ENCODE measurements at places on chromosomes 2 and 18.

DNA sequence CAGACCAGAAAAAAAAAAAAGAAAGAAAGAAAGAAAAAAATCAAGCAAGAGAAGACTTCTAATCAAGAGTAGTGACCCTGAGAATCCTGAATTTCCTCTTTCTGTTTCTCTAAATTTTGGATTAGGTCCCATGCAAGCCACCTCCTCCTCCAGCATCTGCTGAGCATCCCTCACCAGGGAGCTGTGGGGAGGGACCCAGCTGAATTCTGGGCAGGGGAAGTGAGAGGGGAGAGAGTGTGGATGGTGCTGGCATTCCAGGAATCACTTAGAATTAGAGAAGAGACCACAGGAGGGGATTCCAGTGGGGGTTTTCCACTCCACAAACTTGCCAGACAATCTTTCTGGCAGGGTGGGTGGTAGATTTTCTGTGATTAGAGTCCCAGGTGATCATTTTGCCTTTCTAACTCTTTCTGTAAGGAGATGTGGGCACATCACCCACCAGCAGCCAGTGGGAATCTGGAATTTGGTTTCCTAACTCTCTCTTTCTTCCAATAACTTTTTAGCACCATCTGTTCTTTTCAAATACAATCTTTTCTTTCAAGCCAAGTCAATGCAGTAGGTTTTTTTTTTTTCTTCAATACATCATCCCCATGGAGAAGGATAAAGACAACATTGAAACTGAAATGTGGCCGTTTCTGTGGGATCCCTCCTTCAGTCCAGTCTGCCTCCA, 279.2 kb downstream of the CLIP4 start:
- no peak for DNase-seq

DNA sequence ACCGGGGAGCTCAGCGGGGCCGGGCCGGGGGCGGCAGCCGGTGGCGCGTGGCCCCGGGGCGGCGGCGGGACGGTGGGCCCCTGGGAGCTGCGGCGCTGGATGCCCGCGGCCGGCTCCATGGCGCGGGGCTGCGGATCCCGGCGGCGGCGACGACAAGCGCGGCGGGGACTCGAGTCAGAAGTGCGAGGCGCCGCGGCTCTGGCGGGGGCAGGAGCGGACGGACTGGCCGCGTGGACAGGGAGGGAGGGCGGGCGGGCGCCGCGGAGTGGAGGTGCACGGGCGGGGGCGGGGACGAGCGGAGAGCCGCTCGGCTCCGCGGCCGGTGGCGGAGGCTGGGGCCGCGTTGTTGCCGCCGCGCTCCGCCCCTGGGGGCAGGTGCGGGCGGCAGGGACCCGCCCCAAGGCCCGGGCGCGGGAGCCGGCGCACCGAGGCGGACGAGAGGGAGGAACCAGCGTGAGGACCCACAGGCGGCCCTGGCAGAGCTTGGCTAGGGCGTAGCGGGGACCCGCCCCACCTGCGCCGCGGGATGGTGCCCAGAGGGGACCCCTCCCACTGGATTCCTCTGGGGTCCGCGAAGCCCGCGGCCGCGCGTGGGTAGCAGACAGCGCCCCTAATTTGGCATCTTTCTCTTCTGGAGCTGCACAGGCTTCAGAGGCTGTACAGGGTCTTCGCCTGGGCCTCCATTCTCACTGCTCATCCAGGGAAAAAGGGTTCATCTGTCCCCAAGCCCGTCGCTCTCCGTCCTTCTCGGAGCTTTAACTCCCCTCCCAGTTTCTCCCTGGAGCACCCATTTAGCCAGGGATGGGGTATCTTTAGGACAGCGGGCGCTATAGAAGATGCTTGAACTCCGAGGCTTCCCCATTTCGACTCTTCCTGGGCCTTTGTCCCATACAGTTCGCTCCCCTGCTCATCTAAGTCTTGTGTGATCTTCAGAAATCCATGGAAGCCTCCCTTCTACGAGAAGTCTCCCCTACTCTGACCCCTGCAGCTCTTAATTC, at the start of gene TMEM163:
TMEM163 (minus strand) TSS at position 184 of the 998 bp plus-strand sequence.
- no peak for DNase-seq

GRCh38 chr18:7164323-7165004, 46.9 kb upstream of the LAMA1 start:
- DNase-seq: no peak

GRCh38 chr18:12242658-12243260, 11.4 kb upstream of the CIDEA start:
- DNase-seq: no peak

GRCh38 chr18:48992791-48993555, 42.2 kb upstream of the SMAD7 start:
- DNase-seq: no peak

DNA sequence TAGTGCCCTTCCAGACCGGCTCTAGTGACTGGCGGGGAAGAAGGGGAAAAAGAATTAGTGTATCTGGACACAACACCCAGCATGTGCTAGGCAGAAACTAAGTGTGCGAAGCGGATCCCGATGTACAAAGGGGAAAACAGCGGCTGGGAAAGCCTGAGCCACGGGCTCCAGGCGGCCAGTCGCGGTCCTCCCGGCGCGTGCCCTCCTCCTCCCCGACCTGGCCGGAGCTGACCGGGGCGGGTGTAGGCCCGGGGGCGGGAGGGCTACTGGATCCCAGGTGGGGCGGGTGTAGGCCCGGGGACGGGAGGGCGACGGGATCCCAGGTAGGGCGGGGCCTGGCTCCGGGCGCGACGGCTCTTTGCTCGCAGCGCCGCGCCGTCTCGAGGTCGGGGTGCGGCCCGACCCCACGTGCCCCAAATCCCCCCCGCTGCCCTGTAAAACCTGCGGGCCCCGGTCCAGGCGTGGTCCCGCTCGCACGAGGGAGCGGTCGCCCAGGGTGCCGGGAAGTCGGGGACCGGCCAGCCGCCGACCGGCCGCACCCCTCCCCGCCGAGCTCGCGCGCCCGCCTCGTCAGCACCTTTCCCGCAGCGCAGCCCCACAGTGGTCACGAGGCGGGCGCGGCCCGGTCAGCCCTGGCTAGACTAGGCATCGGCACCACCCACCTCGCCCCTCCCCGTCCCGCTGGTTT, 48.8 kb downstream of the C2orf42 start:
- no peak for DNase-seq

- no peak for DNase-seq
These were observed 12.8 kb downstream of the MTA3 start for GRCh38 chr2:42581257-42581656.

- DNase-seq: no peak
These were observed 8.8 kb upstream of the ITGB6 start for GRCh38 chr2:160208655-160209515.

DNA sequence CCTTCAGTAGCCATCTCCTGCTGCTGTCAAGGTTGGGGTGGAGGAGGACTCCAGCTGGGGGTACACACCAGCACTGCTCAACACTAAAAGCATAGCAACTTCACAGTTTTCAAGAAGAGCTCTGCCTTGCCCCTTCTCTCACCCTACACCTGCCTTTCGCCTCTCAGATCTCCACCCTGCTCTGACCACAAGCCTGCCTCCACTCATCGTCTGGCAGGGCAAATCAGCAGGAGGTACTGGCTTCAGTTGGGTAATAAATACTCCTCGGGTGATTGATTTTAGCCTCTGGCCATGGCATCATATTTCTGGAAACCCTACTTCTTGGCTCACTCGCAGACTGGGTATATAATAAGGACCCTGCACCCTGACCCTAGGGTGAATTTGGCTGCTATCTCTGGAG, 3.1 kb upstream of the PRKAG3 start:
- DNase-seq: no peak

GRCh38 chr2:232869138-232870017, 686 bp upstream of the SNORC start:
- no peak for DNase-seq

DNA sequence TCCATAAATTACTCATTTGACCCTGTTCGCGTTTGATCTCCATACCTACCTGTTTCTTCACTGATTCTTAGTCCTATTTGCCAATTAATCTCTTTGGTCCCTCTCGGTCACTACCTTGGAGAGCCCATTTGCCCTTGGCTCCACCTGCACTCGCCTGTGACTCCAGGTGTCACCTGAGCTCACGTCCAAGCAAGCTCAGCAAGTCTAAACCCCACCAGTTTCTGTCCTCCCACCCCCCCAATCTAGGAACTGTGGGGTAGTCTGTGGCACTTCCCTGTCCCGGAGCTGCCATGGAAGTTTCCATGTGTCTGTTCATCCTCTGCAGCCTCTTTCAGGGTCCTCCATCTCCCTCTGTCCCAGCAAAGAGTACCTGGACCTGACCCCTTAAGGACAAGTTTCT, 68.1 kb upstream of the BCL2L11 start:
- no peak for DNase-seq

DNA sequence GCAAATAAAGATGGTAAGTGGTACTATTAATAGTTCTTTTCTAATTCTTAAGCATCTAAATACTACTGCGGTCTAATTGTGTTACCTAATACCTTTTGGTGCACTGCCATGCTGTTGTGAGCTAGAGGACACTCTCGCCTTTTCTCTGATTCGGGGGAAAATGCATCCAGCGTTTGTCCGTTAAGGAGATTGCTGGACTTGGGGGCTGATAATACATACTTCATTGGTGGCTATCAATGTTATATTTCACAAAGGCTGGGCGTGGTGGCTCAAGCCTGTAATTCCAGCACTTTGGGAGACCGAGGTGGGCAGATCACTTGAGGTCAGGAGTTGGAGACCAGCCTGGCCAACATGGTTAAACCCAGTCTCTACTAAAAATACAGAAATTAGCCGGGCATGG, 141.7 kb upstream of the TWIST2 start:
- no peak for DNase-seq

- no peak for DNase-seq
These were observed 269.2 kb upstream of the ZNF521 start for GRCh38 chr18:25621144-25621543.

- DNase-seq: no peak
These were observed 866.6 kb downstream of the ERBB4 start for GRCh38 chr2:211671977-211672376.

- no peak for DNase-seq
These were observed 405.5 kb downstream of the PARD3B start for GRCh38 chr2:204950695-204951346.

GRCh38 chr2:227482638-227483340, 10.8 kb downstream of the AGFG1 start:
- DNase-seq: no peak

- DNase-seq: no peak
These were observed 60.8 kb downstream of the EMILIN2 start for GRCh38 chr18:2907550-2908135.

- DNase-seq: no peak
These were observed 16.2 kb downstream of the IWS1 start for GRCh38 chr2:127510073-127510472.

GRCh38 chr2:99365661-99366060, 28.5 kb downstream of the EIF5B start:
- DNase-seq: no peak

DNA sequence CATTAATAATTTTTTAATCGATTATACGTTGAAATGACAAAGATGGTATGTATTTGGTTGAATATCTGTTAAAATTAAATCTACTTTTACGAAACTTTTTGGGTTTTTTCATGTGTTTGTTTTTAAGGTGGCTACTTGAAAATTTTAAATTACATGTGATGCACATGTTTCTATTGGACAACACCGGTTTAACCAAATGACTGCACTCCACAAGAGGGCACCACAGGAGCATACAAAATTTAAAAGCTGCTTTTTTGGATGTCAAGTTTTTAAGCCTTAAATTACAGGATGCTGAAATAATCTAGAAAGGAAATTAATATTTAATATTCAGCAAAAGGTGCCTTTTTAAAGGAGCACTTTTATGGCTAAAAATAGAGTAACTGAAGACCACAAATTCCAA, 98.7 kb downstream of the ACVR1 start:
- no peak for DNase-seq

- no peak for DNase-seq
These were observed 33.3 kb upstream of the SESTD1 start for GRCh38 chr2:179297927-179298326.

DNA sequence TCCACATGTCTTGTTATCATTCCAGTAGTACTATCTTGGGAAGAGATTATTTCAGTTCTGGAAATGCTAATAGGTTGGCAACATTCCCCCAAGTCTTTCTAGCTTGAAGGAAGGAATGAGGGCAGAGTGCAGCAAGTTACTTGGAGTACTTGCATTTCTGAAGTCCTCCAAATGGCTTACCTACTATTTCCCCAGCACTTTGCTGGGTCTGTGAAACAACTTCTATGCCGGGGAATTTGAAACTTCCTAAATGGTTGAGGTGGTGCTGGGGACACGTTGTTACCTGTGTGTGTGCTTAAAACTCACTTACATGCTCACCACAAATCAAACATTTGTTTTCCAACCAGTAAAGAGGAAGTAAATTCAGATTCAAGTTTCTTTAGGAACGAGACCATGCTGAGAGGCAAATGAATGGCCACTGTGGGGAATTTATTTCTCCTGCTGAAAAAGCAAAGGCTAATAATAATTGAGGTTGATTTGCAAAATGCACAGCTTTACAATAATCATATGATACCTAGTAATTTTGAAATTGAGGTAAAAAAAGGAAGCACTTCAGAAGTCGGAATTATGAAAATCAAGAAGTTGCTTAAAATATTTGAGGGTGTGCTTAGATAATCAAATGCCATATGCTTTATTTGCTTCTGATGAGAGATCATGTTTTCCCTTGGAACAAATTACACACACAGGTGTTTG, 1167.7 kb upstream of the ZEB2 start:
- no peak for DNase-seq

GRCh38 chr2:135875491-135876065, 665 bp downstream of the MCM6 start:
- no peak for DNase-seq

DNA sequence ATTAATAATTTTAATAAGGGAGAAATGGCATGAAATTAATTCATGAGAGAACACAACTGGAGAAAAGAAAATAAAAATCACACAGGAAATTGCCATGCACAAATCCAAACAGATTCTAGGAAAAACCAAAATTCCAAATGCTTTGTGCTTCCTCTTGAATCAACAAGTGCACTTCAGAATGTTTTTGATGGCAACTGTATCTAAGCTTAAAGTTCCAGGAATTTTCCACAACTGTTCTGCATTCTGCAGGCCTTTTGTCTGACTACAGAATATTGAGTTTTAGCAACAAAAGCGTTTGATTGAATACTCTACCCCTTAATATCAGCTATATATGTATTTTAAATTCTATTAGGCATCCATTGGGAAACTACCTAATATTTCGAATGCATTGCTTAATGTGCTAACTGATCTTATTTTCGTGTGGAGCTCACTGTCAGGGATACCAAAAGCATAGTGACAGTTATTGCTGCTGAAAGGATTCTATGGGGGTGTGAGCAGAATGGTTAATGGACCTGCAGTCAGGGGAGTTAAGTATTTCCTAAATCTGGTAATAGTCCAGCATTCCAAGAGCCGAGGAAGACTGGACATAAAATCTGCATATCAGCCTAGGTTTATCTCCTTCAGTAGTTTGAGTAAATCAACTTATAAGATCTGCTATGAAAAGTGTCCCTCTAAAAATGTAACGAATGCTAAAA, 482.7 kb upstream of the POU3F3 start:
- DNase-seq: no peak

DNA sequence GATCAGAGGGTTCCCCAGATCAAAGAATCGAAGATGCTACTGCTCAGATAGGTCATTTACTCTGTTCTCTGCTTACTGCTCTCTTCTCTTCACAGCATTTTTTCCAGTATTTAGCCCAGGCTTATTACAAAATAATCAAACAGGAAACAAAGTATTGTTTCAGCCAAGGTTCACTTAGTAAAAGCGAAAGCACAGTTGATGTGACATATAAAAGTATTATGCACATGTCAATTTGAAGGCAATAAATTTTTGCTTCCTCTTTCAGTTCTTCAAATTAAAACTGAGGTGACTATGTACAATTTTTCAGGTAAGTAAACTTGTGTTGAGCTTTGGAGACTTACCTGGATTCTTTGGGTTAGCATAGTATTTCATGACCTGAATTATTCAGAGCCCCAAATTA, 262.8 kb upstream of the CHST9 start:
- DNase-seq: no peak

GRCh38 chr2:10303181-10303693, 533 bp downstream of the HPCAL1 start:
- DNase-seq: no peak
